ENCODE measurements at places on chromosomes 6 and 20.

GRCh38 chr6:157246048-157246630 lies 77.2 kb downstream of the TMEM242 start:
- DNase-seq = no peak

- no peak for DNase-seq
Observed at GRCh38 chr6:15892369-15892768, 229.5 kb upstream of the DTNBP1 start.

GRCh38 chr6:165936660-165937059 lies 231.0 kb downstream of the TBXT start:
- DNase-seq = no peak

DNA sequence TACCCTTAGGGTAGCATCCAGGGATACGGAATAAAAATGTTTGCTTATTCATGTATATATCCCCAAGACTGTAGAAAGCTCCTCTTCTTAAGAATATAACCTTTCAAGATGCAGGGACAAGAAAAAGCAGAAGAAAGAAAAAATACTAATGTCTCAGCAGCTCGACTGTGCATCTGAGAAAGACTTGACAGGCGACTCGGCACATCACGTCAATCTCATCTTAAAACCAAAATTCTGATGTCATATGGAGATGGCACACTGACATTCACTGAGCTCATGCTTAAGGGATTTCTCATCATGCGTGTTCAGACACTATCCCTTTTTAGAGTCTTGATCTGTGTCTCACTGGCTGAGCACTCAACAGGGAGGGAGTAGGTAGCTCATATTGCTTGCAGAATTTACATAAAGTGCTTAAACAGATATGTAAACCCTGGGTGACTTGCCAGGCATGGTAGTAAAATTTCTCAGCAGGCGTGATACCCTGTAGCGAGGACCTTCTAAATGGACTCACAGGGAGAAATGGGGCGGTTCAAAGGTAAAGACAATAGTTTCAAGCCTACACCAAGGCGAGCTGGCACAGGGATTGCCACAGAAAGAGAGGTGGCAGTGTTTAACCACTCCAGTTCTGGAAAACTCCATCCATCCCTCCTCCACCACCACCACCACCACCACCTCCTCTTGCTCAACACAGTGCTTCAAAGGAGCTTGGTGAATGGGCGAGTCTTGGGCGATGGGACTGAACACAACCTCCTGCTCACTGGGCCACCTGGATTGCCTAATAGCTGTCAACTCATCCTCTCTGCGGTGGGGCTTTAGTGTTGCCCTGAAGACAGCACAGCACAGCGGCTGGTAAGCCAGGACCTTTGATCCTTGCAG lies 330.5 kb downstream of the TFAP2A start:
- no peak for DNase-seq

DNA sequence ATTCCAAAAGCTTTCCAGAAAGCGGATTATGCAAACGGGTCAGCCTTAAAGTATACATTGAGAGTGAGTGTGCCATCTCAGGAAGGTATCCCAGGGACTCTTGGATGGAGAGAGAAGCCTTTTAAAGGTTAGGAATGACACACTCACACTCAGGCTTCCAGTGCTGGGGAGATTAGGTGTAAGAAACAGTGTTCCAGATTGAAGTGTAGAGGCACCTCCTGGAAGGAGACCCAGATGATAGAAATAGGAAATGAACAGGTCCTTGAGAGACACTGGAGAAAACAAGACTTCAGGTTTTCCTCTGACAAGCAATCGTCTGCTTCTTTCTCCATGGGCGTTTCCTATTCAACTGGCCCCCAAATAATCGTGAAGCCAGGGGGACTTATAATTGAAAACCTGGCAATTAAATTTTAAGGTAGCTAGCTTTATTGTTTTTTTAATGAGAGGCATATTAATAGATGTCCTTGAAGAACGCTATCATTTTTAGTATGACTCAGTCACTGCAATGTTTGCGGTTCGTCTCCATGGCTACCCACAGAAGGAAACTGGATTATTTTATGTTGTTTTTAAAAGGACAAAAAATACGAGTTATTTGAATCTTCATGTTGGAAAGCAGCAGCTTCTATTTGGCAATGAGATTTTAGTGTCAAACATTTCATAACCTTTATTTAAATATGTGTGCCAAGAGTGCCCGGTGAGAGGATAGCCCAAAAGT lies 85.3 kb downstream of the TRMT6 start:
- no peak for DNase-seq

- no peak for DNase-seq
Observed at GRCh38 chr6:137080711-137081110, 35.9 kb upstream of the IL20RA start.

DNA sequence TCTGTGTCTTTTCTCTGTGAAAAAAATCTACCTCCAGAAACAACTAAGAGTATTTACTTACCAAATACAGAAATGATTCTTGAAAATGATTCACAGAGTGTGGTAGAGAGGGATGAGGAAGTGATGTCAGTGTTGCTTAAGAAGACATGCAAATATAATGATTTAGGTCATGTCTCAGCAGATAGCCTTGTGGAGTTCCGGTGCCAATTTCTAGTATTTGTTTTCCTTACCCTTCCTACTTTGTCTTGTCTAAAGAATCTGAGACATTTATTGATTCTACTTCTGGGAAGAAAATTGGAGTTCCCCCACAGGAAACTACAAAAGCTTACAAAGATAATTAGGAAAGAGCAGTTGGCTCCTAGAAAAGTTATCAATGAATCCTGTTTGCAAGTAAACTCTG lies 68.8 kb downstream of the GJA1 start:
- DNase-seq = no peak

DNA sequence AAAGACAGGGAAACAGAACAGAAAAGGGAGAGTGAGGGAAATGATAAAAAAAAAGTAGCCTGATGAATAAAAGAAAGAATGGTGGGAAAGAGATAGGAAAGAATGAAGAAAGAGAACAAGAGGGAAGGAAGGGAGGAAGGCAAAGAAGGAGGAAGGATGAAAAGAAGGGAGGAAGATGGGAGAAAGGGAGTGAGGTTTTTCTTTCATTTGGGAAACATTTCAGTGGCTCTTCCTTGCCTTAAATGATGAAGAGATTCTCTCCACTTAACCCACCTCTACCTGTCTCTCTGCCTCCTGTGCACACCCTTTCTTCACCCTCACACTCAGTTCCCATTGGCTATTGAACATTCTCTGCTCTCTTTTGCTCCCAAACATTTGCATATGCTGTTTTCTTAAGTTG lies 222.1 kb upstream of the DEFB112 start:
- no peak for DNase-seq

GRCh38 chr6:40472353-40472752 lies 114.8 kb downstream of the LRFN2 start:
- no peak for DNase-seq

DNA sequence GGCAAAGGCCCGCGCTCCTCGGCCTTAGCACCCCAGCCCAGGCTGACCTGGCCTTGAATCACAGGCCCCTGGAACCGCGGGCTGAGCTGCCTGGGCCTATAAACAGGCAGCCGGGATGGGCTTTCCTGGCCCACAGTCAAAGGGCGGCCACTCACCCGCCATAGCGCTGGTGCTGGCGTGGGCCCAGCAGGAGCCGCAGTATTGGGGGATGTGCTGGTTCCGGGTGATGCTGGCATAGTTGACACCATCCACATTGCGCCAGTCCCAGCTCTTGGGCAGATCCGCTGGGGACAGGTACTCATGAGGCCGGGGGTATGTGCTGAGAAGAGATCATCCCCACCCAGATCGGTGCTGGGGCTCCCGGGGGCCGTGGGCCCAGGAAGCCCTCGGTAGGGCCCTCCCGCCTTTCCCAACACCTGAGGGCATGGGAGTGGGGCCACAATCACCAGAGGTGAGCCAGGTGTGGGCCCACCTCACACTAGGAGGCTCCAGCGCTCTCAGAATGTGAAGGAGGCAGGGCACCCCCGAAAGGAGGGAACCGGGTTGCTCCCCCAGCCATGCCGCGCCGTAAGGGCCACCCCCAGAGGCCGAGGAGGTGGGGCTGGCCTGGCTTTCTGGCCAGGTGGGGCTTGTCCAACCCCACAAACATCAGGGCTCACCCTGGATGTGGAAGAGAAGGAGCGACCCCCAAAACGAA lies 739 bp downstream of the CTSZ start:
- DNase-seq = no peak

GRCh38 chr6:54588176-54588575 lies 258.4 kb upstream of the FAM83B start:
- no peak for DNase-seq

DNA sequence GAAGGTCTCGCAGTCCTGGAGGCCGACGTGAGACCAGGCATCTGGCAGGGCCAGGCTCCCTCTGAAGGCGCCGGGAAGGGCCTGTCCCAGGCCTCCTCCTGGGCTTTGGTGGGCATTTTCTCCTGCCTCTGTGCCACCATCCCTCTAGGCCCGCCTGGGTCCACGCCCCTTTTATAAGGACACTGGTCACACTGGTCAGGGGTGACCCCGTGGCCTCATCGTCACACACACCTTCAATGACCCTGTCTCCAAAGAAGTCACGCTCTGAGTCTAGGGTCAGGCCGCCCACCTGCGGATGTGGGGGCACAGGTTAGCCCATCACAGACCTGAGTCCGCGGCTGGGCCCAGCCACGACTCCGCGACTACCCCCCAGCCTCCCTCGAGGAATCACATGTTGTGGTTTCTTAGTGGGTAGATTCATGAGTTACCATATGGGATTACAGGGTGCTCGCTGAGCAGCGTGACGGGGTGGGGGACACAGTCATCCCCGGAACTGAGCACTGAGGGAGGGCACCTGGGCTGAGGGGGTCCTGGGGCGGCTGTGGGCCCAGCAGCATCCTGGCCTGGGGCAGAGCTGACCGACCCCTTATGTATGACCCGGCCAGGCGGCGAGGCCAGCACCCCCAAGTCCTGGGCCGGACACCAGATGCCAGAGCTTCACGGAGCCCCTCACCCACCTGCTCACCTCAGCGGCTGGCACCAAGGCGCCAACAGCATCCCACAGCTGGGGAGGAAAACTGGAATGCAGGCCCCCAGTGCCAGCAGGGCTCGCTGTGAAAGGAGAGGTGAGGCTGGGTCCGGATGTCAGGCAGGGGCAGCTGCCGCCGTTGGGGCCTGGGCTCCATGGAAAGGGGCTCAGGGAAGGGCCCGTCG lies 115.9 kb downstream of the DLL1 start:
- no peak for DNase-seq

GRCh38 chr6:44129841-44130322 lies 2.5 kb downstream of the TMEM63B start:
- DNase-seq = no peak

DNA sequence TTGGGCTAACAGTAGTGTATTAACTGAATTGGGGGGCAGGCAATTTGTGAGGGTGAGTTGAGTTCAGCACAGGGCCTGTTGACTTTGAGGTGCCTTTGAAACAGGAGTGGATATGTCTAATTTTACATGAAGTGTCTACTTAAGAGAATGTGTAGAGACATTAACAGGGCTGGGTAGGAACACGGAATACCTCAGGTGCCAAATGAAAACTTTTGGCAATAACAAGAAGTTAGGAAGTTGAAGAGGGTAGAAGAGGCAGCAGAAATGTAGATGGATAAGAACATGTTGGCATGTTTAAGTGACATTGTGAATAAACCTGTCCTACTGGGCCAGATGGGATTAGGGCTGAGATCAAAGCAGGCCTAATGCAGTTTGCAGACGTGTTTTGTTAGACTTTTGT lies 117.0 kb downstream of the SLC16A10 start:
- no peak for DNase-seq

DNA sequence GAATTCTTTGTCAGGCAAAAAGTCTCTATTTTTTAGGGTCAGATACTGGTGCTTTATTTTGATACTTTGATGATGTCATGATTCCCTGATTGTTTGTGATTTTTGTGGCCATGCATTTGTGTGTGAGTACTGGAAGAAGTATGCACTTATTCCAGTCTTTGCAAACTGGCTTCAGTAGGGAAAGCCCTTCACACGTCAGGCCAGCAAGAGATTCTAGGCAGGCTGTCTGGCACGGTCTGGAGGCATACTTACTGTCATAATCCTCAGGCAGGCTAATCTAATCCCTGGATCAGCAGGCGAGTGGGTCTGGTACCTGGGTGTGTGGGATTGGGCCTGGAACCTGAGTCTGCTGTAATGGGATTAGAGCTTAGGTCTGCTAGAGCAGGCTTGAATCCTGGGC lies 391.8 kb upstream of the MMS22L start:
- DNase-seq = no peak

DNA sequence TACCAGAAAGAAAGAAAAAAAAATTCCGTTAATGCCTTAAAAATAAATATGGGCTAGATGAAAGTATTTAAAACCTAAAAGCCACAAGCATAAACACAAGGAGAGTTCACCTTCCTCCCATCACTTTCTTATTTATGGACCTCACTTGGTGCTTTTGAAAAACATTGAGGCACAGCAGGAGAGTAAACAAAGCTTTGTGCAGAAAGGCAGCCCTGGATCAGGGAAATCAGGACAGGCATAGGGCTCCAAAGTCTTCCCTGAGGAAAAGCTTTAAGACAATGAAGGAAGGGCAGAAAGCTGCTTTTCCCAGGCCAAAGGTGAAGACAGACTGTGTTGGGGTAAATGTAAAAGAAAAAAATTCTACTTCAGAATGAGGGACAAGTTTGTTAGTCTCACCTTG lies 207.9 kb downstream of the CLVS2 start:
- no peak for DNase-seq

GRCh38 chr20:63811491-63811875 lies 19.6 kb downstream of the ZBTB46 start:
- DNase-seq = no peak

GRCh38 chr20:37803438-37804307 lies 99.3 kb upstream of the VSTM2L start:
- no peak for DNase-seq

GRCh38 chr20:19625426-19625825 lies 132.6 kb upstream of the RIN2 start:
- no peak for DNase-seq

GRCh38 chr6:49582529-49582928 lies 32.1 kb downstream of the C6orf141 start:
- no peak for DNase-seq

- no peak for DNase-seq
Observed at GRCh38 chr20:38991814-38992704, 29.9 kb downstream of the DHX35 start.

- DNase-seq = no peak
Observed at GRCh38 chr6:11009353-11009752, 34.8 kb downstream of the ELOVL2 start.

DNA sequence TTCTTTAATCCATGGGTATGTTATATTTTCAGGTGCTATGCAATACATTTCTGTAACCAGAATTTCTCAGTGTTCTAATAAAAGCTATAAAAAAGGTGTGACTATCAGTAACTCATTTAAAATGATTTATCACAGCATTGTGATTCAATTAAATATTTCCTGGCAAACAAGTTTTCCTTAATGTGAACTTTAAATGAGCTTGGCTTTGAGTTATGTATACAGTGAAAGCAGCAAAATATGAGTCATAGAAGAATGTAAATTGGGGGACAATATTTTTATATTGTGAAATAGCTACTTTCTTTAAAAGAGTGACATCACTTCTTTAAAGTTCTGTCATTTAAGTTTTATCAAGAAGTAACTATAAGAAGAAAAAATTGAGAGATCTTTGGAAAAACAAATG lies 484.9 kb upstream of the MAN1A1 start:
- no peak for DNase-seq

Data from activated CD4-positive, CD25-positive, alpha-beta regulatory T cell (primary cell).